Stimulated activated CD4-positive, alpha-beta T cell treated with anti-CD3 and anti-CD28 coated beads, TNF-alpha, amount 100 ng/mL, for 48 hours (primary cell): ENCODE measurements at places on chromosomes 5 and 9.

- no peak for DNase-seq
Measured at GRCh38 chr5:137706841-137707240, 29.0 kb downstream of the KLHL3 start.

DNA sequence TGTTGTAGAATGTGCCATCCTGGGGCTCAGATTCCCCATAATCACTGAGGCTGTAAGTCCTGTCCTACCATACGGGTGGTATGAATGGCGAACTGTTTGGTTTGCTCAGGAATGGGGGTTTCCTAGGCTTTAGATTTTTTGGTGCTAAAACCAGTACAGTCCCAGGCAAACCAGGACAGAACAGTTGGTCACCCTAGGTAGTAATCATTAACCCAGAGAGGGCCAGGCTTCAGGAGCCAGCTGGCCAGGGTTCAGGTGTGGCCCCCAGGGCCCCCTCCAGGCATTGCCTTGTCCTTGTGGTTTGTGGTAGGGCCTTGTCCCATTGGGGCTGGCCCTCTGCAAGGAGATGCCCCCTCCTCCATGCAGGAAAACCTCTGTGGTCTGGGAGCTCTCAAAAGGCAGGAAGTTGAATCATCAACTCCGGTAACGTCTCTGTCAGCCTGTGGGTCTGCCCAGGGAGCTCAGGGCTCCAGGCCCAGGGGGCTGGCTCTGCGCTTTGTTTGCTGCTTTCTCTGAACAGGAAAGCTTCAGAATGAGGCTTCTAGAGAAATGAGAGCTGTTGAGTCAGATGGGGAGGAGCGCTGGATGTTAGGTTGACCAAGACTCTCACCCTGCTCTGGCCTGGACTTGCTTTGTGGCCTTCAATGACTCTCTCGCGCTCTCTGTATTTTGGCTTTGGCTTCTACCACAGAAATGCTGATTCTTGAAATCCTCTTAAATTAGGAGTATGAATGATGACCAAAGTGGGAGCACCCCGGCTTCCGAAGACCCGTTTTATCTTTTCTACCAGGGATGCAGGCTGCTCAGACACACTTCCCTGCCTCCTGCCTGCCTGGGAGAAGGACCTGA, 22.2 kb upstream of the JADE2 start:
- DNase-seq = peak; percentile 68

- no peak for DNase-seq
Measured at GRCh38 chr9:11039006-11039405, 426.2 kb upstream of the PTPRD start.

GRCh38 chr5:27083449-27084415, 45.3 kb upstream of the CDH9 start:
- DNase-seq = no peak

DNA sequence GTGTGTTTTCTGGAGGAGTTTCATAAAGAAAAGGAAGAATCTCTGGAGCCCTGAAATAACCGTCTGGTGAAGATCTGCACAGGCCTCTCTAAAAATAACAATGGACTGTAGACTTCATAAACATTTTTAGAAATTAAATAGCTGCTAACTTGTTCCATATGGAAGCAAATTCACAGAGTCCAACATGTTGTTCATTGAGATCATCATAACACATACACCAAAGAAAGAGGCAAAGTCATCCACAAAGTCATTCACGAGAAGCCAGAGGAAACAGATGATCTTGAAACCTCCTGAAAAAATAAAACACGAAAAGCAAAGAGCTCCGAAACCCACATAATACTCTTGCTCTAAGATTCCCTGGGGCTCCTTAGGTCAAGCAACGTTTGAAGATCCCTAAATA, 347.8 kb downstream of the EFNA5 start:
- no peak for DNase-seq
